ENCODE measurements at places on chromosomes 12 and 14.

DNA sequence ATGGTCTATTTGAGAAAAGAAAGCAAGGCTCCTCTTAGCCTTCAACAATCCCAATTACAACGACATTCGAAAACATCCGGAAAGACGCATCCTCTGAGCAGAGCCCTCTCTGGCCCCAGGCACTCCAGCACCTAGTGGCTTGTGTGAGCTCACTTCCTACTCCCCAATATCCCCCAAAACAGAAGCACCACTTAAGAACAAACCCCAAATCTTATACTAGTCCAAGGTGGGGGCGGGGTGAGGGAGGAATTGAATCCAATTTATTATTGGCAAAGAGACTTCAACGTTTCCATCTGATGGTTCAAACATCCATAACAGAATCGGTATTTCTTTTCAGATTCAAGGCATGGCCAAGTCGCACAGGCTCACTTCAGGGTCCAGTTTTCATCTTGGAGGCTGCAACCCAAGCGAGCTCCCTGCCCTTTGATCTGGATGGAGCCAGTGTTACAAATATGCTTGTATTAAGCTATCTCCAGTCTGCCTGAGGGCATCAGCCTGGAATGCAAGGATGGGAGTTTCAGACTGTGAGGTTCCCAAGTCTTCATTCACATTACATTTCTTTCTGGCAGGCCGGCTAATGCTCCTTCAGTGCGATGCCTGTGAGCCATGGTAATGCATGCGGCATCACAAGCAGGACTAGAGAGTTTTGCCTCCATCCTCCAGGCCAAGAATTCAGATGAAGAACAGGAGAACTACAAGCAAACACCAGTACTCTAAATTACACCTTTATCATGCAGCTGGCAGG lies 132.5 kb upstream of the FOXN3 start:
- no peak for DNase-seq

DNA sequence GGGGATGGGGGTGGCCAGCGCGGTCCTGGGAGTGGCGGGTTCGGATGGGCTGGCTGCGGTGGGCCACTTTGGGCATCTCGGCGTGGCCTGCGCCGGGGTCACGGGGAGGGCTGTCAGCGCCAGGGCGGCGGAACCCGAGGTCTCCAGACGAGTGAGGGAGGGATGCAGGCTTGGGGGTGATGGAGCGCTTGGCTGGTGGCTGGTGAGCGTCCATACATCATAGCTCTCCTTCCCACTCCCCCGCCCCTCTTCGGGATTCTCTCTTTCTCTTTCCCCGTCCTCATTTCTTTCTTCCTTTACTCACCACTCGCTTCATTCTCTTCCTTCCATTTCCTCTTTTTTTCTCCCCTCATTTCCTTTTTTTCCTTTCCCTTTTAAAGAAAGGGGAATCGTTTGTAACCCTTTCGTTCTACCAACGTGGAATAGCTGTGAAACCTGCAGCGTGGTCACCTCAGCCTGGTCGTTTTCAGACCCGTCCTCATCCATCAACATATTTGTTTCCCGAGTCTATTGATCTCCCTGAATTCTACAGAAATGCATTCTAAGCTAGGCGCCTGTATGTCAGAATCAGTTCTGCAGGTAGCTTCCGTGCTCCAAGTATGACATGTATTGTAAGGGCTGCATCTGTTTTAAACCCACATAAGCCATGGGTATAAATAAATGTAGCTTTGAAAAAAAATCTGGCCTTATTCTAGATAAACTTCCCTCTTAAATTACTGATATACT lies 260.3 kb upstream of the E2F7 start:
- DNase-seq = no peak

- DNase-seq = no peak
These were observed 61.9 kb downstream of the CHGA start for GRCh38 chr14:92984896-92985295.

DNA sequence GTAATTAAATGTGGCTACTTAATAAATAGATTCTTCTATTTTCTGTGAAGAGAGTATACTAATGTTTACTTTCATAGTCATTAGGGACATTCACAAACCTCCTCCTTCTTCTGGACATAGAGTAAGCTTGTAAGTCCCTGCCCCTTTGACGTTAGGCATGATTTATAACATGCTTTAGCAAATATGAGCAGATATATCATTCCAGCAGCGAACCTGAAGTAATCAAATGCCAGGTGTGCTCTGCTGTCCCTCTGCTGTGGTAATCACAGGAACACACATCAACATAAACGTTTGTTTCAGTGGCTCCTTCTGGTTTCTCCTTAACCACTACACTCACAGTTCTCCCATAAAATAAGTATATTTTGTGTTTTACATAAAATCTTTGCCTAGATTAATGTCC lies 961.8 kb downstream of the FLRT2 start:
- no peak for DNase-seq

DNA sequence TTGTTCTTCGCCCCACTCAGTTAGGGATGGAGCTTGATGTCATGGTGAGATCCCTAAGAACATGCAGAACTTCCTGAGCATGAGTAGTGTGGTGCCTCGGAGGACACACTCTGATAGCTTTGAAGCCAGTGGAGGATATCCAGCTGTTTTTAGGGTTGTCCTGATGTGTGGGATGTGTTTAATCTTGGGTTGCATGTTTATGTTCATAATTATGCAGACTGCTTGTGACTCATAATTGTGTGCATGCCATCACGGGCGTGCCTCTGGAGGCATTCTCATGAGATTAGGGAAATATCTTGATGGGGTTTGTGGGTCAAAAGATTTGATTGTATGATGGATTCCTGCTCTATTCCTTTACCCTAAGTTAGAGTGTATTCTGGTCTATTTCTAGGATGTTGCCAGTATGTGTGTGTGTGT lies 267.4 kb upstream of the PELI2 start:
- no peak for DNase-seq

DNA sequence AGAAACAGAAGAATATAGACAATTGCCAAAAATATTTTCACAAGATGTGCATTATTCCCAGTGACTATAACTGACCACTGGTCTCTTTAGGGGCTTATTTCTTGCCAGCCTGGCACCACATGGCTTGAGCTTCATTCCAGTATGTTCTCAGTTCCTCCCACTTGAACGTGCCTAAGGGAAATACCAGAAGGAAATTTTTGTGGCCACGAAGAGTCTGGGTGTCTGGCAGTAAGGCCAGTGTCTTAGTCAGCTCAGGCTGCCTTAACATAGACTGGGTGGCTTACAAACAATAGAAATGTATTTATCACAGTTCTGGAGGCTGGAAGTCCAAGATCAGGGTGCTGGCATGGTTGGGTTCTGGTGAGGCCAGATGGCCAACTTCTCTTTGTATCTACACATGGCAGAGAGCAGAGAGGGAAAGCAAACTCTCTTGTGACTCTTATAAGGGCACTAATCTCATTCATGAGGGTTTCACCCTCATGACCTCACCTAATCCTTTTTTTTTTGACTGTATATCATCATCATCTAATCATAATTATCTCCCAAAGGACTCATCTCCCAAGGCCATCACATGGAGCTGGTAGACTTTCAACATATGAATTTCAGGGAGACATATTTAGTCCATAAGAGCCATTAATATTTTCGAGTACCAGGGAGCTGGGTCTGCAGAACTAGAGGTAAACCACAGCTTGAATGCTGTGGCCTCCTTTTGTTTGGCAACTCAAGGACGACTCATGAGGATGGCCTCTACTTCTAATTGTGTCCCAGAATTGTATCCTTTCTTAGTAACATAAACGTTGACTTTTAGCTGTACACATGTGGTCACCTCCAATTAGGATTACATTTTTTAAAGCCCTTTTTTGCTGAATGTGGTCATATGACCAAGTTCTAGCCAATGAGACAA lies 5.1 kb upstream of the SMOC1 start:
- DNase-seq = no peak

DNA sequence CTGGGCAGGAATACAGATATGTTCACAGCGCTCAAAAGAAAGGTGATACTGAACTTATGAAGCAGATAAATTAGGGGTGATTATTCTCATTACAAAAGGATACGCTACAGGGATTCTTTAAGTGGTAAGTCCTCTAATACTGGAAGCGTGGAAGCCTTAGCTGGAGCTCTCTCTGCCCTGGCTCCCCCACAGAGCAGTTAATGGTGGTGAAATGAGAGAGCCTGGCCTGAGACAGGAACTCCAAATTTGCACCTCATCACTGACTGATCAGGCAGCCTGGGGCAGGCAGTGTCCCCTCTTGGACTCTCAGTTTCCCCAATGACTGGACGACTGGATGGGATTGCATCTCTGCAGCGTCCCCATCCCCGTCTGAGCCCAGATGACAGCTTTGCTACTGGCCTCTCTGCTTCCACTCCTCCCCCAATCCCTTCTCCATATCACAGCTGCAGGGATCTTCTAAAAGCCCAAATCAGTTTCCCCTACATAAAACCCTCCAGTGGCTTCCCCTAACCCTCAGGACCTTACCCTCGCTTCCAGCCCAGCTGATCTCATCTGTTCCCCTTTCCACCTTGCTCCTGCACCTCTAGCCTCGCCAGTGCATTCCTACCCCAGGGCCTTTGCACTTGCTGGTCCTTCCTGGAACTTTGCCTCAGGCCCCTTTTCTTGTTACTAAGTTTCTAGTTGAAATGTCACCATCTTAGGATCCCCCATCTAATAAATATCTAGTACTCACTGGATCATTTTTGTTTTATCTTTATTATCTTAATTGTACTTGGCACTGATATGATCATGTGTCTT lies 171.7 kb upstream of the LHX5 start:
- DNase-seq = no peak

DNA sequence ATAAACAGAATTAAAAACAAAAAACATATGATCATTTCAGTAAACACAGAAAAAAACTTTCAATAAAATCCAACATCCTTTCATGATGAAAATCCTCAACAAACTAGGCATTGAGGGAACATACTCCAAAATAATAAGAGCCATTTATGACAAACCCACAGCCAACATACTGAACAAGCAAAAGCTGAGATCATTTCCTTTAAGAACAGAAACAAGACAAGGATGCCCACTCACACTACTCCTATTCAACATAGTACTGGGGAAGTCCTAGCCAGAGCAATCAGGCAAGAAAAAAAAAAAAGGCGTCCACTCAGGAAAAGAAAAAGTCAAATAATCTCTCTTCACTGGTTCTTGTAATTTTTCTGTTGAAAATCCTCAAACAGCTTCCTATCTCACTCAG lies 30.1 kb downstream of the MRPL42 start:
- no peak for DNase-seq

DNA sequence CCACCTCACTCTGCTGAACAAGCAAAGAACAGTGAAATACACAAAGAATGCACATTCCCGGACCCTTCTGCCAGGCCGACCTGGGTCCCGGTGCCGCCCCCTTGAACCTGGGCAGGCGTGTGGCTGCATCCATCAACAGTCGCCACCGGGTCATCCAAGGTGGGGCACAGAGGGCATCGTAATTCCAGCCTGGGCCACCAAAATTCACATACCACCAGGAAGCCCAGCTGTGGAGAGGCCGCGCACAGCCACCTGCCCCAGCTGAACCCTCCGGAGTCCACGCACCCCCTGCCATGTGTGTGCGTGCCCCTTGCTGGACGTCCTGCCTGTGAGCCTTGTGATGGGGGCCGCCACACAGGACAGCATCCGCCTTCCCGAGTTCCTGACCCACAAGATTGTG lies 85.7 kb downstream of the NOC4L start:
- no peak for DNase-seq

DNA sequence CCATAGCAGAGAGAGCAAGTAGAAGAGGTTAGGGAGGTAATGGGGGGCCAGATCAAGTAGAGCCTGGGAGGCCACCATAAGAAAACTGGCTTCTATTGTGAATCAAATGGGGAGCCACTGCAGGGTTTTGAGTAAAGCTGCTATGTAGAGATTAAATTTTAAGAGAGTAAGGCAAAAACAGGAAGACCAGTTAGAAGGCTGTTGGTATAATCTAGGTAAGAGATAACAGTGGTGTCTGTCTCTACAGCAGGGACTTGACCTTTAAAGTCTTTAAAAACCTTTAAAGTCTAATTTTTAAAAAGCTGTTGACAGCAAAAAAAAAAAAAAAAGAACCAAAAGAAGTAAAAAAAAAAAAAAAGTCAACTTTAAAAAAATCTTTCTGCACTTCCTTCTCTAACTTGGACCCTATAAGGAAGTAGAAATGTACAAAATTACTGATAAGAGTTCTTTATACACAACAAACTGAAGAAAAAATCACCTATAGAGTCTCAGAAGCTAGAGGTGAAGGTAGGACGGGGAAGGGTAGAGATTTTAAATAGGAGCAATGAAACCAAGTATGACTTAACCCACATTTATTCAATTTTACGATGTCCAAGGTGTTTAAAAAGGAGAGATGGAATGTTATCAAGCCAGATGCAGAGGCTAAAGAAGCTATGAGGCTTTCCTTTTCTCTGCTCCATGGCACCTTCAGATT lies 26.1 kb downstream of the SGPP1 start:
- DNase-seq = no peak

GRCh38 chr12:2355198-2355597 lies 302.4 kb downstream of the CACNA1C start:
- no peak for DNase-seq

DNA sequence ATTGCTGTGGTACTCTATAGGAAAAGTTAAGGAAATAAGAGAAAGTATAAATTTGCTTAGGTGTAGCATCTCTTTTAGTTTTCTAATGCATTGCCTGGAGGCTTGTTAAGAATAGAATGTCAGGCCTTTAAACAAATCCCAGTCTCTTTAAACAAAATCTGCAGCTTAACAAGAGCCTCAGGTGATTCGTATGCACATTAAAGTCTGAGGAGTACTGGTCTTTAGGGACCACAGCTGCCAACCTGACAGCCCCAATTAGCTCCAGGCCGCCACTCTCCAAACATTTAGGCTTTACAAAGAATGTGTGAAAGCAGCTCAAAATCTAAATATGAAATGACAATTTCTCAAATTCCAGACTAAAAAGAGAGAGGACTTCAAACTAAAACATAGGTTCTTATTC lies 35.7 kb downstream of the PAWR start:
- DNase-seq = no peak

Data from CD4-positive, alpha-beta T cell treated with Interferon gamma for 1 hour (primary cell).